SK-N-SH treated with all-trans-retinoic acid at 6 μM for 48 hours (cell line): ENCODE measurements at places on chromosomes 13 and 19.

GRCh38 chr19:45163751-45164460 lies 3.1 kb upstream of the NKPD1 start:
- no peak for ATAC-seq

GRCh38 chr19:38915329-38916321 lies 3.6 kb upstream of the CCER2 start:
- ATAC-seq = no peak

DNA sequence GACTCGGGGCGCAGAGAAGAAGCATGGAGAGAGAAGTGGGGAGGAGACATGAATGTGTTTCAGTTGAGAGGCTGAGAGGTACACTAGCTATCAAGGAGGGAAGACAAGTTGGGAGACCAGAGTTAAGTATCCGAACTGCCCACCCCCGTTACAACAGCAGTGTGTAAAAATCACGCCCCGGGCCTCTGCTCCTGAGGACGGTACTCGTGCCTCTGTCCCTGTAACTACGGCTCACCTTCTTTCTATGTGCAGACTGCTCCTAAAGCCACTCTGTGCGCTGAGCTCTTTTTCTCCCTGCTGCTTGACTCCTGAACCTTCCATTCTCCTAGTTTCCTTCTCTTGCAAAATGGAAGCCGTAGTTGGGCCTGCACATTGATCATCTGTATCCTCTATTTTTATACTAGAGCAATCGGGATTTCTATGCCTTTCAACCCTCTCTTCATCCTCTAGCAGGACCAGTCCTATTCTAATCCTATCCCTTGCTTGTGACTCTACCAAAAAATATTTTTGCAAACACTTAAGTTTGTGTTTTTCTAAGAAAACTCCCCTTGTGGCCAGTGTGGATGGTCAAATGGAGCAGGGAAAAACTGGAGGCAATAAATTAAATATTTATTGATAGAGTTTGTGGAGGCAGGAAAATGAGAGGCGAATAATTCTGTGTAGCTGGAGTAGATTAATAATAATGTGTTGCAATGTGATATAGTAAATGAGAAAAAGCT lies 569 bp downstream of the POLR1D start:
- peak; percentile 1 for ATAC-seq

GRCh38 chr13:37114250-37114649 lies 8.8 kb upstream of the CSNK1A1L start:
- no peak for ATAC-seq

DNA sequence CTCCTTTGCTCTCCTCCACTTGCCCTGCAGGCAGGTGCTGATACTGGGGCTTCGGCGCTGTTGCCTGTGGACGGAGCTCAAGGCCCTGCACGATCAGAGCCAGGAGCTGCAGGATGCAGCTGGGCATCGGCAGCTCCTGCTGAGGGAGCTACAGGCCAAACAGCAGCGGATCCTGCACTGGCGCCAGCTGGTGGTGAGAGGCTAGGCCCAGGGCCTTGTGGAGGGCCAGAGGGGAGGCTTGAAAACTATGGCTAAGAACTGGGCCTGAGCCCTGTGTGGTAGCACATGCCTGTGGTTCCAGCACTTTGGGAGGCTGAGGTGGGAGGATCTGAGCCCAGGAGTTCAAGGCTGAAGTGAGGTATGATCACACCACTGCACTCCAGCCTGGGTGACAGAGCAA lies 6.3 kb downstream of the HAUS5 start:
- ATAC-seq = peak; percentile 41; the same call in 2 of the 3 replicates

GRCh38 chr13:53941588-53942190 lies 913.1 kb downstream of the OLFM4 start:
- no peak for ATAC-seq

DNA sequence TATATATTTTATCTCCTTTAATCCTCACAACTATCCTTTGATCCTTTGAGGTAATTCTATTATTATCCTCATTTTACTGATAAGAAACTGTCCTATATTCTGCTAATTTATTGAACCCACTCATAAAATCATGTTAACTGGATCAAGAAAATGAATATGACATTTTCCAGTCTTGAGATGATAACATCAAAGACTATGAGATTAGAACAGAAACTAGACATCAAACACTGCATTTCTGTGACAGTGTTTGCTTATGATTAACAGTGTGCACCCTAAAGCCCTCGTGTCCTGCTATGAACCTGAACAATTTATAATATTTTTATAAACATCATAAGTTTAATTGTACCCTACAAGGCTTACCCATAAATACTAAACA lies 96.3 kb downstream of the TBC1D4 start:
- ATAC-seq = no peak

DNA sequence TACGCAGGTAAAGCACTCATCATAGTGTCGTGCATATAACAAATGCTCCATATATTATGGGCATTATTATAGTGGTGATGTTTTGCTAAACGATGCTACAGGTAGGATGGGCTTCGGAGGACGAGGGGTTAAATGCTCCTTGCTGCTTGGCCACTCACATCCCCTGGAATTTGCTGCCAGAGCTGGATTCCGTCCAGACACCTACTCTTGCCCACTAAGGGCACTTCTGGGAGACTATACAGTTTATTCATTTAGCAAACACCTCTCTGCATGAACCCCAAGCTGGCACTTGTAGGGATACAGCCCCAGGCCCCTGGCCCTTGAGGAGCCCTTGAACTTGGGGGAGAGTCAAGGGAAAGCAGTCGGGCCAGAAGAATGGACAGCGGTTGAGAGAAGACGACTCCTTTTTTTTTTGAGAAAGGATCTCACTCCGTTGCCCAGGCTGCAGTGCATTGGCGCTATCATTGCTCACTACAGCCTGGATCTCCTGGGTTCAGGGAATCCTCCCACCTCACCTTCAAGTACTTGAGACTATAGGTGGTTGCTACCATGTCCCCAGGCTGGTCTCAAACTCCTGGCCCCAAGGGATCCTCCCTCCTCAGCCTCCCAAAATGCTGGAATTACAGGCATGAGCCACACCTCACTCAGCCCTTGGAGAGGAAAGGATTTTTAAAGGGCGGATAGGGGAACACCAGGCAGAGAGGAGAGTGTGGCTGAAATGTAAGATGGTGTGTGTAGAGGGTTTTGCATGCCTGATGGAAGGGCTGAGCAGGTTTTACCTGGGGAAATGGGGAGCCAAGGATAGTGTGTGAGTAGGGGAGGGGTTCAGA lies 1.1 kb upstream of the MRPL34 start:
- ATAC-seq = no peak

DNA sequence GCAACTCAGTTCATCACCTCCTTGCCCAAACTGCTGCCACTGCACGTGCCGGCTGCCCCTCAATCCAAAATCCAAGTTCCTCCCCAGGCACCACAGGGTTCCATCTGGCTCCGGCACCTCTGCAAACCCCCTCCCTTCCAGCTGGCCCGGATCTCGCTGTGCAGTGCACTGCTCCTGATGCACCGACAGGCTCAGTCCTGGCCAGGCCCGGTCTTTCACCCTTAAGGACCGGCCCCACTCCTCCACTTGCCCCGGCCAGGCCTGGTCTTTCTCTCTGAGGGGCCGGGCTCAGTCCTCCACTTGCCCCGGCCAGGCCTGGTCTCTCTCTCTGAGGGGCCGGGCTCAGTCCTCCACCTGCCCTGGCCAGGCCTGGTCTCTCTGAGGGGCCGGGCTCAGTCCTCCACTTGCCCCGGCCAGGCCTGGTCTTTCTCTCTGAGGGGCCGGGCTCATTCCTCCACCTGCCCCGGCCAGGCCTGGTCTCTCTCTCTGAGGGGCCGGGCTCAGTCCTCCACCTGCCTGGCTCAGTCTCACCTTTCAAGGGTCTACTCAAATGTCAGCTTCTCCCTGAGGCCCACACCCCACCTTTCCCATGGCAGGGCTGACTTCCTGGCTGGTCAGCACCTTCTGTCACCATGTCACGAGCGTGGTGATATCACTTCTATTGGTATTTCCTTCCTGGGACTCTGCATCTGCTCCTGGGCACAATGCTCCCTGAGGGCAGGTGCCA lies 6.9 kb downstream of the ZNF787 start:
- no peak for ATAC-seq

GRCh38 chr19:53088091-53088490 lies 15.1 kb downstream of the ZNF160 start:
- ATAC-seq = no peak

DNA sequence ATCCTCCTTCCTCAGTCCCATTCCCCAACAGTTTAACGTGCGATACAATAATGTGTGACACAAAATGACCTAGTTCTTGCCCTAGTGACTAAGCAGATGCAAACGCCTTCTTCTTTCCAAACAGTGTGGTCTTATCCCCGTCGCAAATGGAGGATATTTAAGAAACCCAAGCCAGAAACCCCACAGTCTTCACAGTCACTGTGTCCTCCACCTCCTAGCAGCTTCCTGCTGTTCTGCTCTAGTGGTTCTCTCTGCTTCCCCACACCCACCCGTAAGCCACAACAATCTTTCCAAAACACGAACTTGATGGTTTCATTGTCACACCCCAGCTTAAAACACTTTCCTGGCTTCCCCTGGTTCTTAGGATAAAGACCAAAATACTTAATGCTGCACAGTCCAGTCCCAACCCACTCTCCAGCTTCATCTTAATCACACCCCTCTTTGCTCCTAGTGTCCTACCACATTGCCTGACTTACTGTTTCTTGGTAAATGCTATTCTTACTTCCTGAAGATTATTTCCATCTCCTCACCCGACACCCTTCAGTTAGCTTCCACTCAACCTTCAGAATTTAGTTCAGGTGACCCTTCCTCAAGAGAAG lies 32.3 kb downstream of the ITM2B start:
- ATAC-seq = no peak

GRCh38 chr13:33348366-33348765 lies 62.8 kb upstream of the STARD13 start:
- ATAC-seq = no peak

DNA sequence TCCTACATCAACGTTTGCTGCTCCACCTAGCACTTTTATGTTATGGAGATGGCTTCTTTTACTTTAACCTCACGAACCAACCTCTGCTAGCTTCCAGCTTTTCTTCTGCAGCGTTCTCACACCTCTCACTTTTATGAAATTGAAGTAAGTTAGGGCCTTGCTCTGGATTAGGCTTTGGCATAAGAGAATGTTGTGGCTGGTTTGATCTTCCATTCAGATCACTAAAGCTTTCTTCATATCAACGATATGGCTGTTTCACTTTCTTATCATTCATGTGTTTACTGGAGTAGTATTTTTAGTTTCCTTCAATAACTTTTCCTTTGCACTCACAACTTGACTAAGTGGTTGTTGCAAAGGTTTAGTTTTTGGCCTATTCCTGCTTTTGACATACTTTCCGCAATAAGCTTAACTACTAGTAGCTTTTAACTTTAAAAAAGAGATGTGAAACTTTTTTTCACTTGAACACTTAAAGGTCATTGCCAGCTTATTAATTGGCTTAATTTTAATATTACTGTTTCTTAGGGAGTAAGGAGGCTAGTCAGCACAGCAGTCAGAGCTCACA lies 60.0 kb upstream of the SPRY2 start:
- ATAC-seq = no peak

DNA sequence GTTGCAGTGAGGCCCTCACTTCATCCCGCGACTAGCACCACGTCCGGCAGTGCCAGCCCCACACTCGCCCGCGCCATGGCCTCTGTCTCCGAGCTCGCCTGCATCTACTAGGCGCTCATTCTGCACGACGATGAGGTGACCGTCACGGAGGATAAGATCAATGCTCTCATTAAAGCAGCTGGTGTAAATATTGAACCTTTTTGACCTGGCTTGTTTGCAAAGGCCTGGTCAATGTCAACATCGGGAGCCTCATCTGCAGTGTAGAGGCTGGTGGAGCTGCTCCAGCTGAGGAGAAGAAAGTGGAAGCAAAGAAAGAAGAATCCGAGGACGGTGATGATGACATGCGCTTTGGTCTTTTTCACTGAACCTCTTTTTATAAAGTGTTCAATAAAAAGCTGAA lies 48.6 kb downstream of the NLRP12 start:
- no peak for ATAC-seq

GRCh38 chr13:92682832-92683517 lies 543.6 kb upstream of the GPC6 start:
- no peak for ATAC-seq

GRCh38 chr13:41029629-41030028 lies 10.5 kb upstream of the ELF1 start:
- ATAC-seq = no peak

DNA sequence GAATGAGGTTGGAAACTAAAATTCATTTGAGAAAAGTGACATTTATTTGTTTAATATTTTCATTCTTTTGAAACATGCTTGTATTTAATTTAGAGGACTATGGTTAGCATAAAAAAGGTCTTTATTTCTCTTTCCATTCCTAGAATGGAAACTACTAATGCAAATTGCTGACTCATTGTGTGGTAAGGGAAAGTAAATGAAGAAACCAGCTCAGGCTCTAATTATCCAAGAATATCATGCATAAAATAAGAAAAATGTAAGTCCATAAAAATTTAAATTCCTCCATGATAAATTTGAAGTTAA lies 777.0 kb upstream of the SLITRK1 start:
- no peak for ATAC-seq

DNA sequence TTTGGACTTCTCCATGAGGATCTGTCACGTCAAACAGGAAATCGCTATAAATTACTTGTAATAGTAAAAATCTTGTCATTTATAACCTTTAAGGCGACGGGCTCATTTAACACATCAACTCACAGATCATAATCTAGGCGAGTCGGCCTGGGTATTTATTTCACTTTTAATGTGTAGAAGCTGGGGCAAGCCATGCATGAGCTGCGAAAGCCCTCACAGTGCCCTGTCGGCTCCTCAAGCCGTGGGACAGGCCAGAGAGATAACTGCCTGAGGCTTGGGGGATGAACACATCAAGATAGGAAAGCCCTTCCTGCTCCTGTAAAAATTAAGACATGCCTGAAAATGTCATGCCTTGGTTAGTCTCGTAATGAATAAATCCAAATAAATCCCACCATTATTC lies 30.8 kb downstream of the SOX1 start:
- no peak for ATAC-seq

- peak; percentile 21 for ATAC-seq
Measured at GRCh38 chr19:39401549-39402345, 4.9 kb upstream of the ZFP36 start.

- ATAC-seq = no peak
Measured at GRCh38 chr19:10582091-10582490, 5.0 kb downstream of the AP1M2 start.

DNA sequence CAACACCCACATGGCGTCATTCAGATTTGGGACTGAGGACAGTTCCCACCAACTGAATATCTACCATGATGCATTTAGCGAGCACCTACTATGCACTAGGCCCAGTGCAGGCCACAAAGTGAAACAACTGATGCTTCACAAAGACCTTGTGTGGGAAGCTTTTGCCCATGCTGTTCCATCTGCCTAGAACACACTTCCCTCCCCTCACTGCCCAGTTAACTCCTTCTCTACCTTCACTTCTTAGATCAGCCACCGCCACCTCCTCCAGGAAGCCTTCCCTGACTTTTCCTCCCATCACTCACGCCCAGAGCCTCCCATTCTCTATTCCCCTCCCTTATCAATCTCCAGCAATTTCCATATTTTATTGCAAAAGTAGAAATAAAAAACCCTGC lies 25.7 kb downstream of the PTPRS start:
- ATAC-seq = no peak
